ENCODE measurements at places on chromosomes 3 and 15.

- DNase-seq: no peak
These were observed 1.4 kb downstream of the CSK start for GRCh38 chr15:74783072-74783807.

DNA sequence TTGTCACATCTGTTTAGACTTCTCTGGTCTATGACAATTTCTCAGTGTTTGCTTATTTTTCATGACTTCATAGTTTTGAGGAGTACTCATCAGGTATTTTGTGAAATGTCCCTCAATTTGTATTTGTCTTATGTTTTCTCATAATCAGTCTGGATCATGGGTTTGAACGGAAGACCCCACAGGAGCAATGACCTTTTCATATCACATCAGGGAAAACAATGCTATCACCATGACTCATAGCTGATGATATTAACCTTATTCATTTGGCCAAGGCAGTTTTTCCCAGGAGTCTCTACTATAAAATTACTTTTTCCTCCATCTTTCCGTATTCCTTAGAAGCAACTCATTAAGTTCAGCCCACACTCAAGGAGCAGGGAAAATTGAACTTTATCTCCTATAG, 32.7 kb downstream of the AADACL2 start:
- DNase-seq: no peak

- DNase-seq: no peak
These were observed 6.0 kb downstream of the NCBP2 start for GRCh38 chr3:196936288-196936687.

DNA sequence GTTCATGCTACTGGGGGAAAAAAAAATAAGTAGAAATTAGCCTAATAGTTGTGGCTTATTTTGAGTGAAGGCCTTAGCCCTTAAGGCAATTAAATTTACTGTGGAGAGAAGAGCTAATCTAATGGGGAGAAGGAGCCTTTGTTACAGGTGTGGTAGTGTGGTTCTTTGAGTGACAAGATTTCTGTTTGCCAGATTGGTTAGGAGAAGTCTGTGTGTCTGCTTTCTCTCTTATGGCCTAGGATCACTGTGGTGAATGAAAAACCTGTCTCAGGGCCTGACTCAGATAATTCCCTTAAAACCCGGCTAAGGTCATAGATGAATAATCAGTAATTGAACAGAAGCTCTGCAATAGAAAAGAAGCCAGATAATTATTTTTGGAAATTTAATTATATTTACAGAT, 27.0 kb downstream of the OPA1 start:
- no peak for DNase-seq

DNA sequence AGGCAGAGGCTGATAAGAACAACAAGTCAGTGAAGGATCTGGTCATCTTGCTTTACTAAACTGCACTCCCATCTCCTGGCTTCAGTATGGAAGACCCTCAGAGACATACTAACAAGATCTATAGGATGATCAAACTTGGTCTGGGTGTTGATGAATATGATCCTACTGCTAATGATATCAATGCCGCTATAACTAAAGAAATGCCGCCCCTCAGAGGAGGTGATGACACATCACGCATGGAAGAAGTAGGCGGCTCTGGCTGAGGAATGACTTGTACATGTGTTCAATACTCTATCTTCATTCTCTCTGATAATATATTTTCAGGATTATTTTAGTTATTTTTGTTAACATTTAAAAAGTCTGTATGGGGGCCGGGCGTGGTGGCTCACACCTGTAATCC, 17.5 kb upstream of the EIF2B5 start:
- no peak for DNase-seq

- DNase-seq: no peak
These were observed 87.0 kb downstream of the CFAP20DC start for GRCh38 chr3:58962816-58963215.

All from mesothelial cell of epicardium (in vitro differentiated cells).